Panc1 (cell line): ENCODE measurements at places on chromosomes 12 and 14.

GRCh38 chr14:70170976-70171375, 17.8 kb downstream of the SLC8A3 start:
- no peak for DNase-seq

- no peak for DNase-seq
Measured at GRCh38 chr12:109627633-109628032, 54.0 kb downstream of the MVK start.

DNA sequence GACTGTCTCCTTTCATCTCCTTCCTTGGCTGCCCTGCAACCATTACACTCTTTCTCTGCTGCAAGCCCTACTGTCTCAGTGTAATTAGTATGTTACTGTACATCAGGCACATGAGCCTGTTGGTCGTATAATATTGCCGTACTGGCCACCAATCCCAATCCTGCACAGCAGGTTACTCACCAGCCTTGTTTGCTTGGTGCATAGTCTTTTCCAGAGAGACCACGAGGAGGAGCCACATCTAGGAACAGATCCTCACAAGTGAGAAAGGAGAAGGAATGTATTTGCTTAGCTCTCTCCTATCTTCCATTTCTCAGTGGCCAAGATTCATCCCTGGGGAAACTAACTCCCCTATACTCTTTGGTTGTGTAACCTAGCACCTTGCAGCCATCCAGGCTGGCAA, 33.0 kb upstream of the BICDL1 start:
- no peak for DNase-seq

DNA sequence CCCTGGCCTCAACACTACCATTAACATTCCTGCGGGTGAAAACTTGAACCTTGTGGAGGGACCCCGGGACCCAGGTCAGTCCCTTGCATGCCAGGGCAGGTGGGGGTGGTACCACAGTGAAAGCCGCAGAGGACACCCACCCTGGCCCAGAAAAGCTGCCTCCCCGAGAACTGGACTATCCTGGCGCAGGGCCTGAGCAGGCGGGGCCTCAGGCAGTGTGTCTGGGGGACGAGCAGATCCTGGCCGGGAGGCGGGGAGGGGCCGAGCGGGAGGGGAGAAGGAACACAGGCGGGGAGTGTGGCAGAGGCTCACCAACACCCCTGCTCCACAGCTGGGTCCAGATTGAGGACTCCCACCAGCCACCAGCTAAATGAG, 10.0 kb downstream of the AHNAK2 start:
- DNase-seq = no peak
